Activated CD8-positive, alpha-beta memory T cell treated with anti-CD3 and anti-CD28 coated beads, Interleukin-2, amount 50 U/mL, for 48 hours (primary cell): ENCODE measurements at places on chromosomes 7 and 10.

DNA sequence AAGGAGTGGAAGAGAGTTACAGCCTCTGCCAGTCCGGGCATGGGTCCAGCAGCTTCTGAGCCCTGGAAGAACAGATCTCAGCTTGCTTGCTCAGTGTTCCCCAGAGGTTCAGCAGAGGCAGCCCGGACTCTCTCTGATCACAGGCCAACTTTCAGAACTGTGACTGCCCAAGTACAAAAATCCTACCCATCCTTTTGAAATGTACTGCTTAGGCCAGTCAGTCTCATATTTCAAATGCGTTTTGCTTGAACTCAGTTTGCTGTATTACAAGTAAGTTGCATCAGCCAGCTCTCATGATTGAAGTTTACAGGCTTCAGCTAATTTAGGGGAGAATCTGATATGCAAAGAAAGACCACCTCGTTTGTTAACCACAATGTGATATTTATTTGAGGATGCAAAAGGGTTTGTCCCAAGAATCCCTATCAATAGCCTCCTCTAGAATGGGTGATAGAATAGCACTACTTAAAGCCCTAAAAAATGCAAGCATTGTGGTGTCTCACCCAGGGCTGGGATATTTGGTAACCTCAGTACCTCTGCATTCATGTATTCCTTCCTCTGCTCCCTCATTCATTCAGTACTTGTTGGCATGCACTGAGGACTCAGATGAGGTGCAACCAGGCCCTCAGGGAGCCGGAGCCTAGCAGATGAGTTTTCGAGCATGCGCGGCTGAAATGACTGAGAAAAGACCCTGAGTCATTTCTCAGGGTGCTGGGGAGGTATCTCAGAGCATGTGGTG, 7.0 kb downstream of the AIMP2 start:
- no peak for DNase-seq

DNA sequence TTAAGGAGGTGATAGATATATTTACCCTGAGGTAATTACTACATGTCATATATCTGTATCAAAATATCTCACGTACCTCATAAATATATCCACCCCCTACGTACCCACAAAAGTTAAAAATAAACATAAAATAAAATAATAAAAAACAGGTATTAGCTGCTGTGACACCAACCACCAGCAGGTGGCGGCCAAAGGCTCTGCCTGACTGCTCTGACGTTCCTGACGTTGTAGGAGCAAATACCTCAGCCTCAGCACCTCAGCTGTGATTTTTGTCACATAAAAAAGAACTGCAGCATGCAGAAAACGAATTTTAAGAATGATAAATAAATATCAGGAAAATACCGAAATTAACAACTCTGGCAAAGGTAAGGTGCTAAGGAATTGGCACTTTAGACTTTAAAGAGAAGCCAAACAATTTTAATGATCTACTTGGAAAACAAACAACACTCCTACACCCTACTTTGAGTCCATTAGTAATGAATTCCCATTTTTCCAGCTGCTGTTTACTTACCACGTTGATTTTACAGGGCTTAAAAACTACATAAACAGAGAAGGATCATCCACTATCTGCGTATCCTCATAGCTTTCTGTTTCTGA, 125.4 kb upstream of the TARP start:
- DNase-seq, result peak; percentile 73

GRCh38 chr7:73880755-73881328, 19.9 kb downstream of the TMEM270 start:
- no peak for DNase-seq

DNA sequence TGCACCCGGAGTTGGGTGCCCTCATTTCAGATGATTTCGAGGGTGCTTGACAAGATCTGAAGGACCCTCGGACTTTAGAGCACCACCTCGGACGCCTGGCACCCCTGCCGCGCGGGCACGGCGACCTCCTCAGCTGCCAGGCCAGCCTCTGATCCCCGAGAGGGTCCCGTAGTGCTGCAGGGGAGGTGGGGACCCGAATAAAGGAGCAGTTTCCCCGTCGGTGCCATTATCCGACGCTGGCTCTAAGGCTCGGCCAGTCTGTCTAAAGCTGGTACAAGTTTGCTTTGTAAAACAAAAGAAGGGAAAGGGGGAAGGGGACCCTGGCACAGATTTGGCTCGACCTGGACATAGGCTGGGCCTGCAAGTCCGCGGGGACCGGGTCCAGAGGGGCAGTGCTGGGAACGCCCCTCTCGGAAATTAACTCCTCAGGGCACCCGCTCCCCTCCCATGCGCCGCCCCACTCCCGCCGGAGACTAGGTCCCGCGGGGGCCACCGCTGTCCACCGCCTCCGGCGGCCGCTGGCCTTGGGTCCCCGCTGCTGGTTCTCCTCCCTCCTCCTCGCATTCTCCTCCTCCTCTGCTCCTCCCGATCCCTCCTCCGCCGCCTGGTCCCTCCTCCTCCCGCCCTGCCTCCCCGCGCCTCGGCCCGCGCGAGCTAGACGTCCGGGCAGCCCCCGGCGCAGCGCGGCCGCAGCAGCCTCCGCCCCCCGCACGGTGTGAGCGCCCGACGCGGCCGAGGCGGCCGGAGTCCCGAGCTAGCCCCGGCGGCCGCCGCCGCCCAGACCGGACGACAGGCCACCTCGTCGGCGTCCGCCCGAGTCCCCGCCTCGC, at the start of gene EGFR:
EGFR (plus strand) TSS at position 657 of the 830 bp plus-strand sequence. CDS start 261 bp downstream, outside the sequence.
- DNase-seq, result no peak

GRCh38 chr10:79397575-79398303, 47.7 kb downstream of the ZCCHC24 start:
- DNase-seq, result no peak
